Articular chondrocyte of knee joint (primary cell): ENCODE measurements at places on chromosomes 6 and 20. TPM values are rescaled to one million over a fixed set of nuclear protein-coding genes. Genes with fewer than 3 reads are reported as not detected.

Gene ZSWIM3
- 7.2 and 9.6 TPM in 2 replicates for total RNA-seq

Gene SIGLEC1
- total RNA-seq, result not detected in 2 replicates

Gene NRSN1
- not detected in 2 replicates for total RNA-seq

Gene HLA-DPA1
- total RNA-seq, result 7.6 and 11.9 TPM in 2 replicates

Gene VGLL2
- total RNA-seq, result not detected in 2 replicates

Gene ENPP5
- 0.13 and 0.65 TPM in 2 replicates for total RNA-seq

Gene MRPS18A
- 28.1 and 29.0 TPM in 2 replicates for total RNA-seq

Gene RAET1G
- 4.4 and 9.4 TPM in 2 replicates for total RNA-seq

Gene STMND1
- total RNA-seq, result not detected in 2 replicates
